Activated gamma-delta T cell (primary cell): ENCODE measurements at places on chromosomes 7 and 10.

DNA sequence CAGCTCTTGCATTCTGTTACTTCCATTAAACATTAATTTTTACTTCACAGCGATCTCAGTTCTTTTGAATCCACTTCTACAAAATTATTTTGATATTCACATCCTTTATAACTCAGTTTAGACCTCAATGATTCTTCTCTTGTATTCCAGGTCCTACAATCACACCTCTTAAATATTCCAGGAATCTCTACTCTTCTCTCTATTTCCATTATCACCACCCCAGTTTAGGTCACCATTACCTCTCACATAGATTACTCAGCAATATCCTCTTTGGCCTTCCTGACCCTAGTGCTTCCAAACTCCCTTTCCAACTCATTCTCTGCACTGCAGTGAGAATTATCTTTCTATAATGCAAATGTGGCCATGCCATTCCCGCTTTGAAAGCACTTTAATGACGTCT lies 27.1 kb upstream of the GPR37 start:
- no peak for DNase-seq

DNA sequence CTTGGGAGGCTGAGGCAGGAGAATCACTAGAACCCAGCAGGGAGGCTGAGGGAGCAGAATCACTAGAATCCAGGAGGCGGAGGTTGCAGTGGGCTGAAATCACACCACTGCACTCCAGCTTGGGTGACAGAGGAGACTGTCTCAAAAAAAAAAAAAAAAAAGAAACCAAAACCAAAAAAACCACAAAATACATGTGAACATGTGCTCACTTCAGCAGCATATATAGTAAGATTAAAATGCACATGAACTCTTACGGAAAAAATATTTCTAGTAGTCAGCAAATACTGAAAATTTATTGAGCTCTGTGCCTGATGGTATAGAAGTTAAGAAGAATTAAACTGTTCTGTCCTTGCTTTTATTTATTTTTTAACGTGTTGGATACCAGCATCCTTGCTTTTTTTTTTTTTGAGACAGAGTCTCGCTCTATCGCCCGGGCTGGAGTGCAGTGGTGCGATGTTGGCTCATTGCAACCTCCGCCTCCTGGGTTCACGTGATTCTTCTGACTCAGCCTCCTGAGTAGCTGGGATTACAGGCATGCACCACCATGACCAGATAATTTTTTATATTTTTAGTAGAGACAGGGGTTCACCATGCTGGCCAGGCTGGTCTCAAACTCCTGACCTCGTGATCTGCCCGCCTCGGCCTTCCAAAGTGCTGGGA lies 9.6 kb upstream of the ZNF487 start:
- DNase-seq, result no peak

DNA sequence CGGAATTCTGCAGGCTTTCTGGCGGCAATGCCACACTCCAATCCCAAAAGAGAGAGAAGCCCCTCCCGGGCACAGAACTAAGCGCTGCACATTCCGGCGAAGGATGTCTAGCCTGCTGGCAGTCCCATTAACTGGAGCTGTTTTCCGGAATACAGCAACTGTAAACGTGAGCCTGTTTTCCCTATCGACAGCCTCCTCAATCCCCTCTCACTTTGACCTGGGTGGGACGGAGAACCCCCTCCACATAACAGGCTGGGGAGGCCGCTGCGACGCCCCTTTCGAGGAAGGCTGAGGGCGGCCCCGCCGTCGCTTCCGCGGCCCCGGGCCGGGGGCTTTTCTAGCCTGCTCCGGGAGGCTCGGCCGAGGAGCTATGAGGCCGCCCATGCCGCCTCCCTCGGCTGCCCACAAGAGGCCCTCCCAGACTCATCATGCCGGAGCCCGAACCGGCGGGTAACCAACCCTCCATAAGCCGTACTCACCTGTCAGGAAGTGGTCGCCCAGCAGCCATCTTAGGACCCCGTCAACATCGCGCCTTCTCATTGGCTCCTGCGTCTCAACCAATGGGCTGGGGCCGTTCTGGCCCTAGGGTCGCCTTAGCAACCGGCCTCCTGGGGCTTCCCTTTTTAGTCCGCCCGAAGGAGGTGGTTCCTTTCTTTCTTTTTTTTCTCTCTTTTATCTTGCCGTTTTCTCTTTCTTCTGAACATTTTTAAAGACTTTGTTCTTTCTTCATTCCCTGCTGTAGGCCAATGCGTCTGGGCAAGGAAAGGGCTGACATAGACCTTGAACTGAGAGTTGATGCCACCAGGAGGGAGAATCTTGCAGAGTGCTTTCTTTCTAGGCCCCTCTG lies at the start of gene FAM204A:
Gene FAM204A (minus strand): TSS at position 534 of the 847 bp plus-strand sequence. CDS start 5,909 bp downstream, outside the sequence.
- DNase-seq, result peak; percentile 74

- DNase-seq, result no peak
Observed at GRCh38 chr10:70804421-70804808, 11.3 kb upstream of the SGPL1 start.

DNA sequence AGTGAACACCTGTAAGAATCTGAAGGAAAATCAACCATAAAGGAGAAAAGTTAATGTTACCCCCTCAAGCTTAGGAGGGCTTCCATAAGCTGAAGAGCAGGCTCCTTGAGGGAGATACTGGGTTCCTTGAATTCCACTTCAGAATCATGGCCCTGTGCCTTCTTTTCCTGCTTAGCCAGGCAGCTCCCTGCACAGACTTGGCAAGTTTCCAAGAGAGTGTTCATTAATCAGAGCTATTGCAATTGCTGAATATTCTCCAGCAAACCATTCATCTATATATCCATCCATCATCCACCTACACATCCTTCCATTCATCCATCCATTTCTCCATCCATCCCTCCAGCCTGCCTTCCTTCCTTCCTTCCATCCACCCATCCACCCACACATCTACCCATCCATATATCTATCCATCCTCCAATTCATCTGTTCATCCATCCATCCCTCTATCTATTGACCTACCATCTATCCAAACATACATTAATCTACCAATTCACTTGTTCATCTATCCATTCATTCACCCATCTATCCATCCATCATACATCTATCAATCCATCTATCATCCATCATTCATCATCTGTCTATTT lies 574.4 kb downstream of the PTPRN2 start:
- no peak for DNase-seq

DNA sequence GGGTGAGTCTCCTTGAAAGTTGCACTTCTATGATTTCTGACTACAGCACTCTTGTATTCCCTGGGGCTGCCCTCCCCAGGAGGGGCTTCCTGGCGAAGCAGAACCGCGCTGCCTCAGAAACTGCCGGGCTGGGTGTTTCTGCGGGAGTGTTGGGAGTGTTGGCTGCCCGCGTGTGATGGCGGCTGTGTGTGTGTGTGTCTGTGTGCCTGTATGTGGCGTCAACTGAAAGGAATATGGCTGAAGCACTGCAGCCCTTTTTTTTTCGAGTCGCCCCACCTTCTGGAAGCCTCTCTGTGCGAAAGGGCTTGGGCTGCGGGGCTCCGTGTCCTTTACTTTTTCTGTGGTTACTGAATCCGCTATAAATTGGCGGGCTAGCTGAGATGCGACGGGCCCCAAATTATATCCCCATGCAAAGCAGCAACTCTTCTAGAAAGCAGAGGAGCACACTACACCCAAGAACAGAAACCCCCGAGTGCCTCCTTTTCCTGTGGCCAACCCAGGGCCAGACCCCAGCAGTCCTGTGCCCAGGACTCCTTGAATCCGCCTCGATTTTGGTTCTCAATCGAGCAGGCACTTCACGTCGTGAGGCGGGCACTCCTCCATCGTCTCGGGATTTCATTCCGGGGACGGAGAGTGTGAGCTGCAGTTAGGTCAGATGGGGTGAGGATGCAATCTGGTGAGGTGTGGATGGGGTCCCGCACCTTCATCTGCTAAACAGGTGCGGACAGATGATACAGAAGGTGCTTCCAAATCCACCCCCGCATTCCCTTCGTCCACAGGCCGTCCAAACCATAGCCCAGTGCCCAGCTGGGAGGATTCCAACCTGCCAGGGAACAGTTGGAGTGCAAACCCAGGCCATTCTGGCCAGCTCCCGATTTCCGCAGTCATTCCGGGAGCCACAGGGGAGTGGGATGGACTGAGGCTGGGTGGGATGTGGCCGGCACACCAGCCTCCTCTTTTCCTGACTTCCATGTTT lies 22.5 kb upstream of the ZNF273 start:
- no peak for DNase-seq

GRCh38 chr10:72097448-72098300 lies 9.3 kb upstream of the SPOCK2 start:
- DNase-seq, result no peak

GRCh38 chr7:143245123-143245522 lies 18.1 kb upstream of the GSTK1 start:
- no peak for DNase-seq

- no peak for DNase-seq
Observed at GRCh38 chr10:71865561-71866041, 14.6 kb upstream of the PSAP start.

DNA sequence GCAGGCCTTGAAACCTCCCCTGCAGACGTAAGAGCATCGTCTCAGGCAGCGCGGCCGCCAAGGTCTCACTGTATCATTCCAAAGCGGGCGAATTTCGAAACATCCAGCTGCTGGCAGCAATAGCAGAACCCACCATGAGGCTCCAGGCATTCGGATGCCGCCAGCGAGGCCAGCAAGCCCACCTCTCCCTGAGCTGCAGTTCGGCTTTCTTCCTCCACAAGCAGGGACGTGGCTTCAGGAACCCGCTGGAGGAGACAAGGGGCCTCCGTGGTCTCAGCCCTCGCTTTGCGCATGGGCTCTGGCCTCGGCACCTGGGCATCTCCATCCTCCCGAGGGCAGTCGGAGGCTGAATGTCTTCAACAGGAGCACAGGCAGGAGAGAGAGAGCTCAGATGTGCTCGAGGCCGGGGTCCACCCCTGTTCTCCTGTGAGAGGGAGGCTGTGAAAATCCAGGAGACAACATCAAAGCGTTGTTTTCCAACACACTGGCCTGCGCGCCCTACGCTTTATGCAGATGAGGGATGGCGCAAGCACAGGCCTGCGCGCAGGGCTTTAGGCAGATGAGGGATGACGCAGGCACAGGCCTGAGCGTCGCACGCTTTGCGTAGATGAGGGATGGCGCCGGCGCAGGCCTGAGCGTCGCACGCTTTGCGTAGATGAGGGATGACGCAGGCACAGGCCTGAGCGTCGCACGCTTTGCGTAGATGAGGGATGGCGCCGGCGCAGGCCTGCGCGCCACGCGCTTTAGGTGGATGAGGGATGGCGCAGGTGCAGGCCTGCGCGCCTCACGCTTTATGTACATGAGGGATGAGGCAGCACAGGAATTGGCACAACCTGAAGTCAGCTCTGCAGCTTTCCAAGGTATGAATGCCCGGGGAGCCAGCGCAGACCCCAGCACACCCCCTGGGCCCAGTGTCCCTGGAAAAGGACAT lies 103.2 kb downstream of the WDR37 start:
- DNase-seq, result no peak

DNA sequence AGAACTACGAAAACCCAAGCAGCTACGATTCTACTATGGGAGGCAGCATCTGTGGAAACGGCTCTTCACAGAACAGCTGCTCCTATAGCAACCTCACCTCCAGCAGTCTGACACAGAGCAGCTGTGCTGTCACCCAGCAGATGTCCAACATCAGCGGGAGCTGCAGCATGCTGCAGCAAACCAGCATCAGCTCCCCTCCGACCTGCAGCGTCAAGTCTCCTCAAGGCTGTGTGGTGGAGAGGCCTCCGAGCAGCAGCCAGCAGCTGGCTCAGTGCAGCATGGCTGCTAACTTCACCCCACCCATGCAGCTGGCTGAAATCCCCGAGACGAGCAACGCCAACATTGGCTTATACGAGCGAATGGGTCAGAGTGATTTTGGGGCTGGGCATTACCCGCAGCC lies 81.6 kb upstream of the SAMD8 start:
- no peak for DNase-seq

DNA sequence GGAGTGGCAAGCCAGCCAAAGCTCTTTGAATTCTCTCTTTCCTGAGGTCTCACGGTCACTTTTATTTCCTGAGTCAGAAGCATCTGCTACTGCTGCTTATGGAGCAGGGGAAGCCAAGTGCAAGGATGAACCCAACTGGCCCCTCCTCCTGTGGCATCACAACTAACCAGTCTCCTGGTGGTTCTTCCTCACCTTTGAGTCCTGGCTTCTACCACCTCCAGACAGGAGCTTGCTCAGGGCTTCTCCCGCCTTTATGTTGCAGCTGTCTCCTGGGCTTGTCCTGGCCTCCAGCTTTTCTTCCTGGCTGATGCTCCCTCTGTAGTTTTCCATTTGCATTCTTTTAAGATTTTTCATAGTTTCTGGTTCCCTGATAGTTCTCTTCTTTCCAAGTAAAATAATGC lies 349.7 kb upstream of the NRP1 start:
- DNase-seq, result no peak

DNA sequence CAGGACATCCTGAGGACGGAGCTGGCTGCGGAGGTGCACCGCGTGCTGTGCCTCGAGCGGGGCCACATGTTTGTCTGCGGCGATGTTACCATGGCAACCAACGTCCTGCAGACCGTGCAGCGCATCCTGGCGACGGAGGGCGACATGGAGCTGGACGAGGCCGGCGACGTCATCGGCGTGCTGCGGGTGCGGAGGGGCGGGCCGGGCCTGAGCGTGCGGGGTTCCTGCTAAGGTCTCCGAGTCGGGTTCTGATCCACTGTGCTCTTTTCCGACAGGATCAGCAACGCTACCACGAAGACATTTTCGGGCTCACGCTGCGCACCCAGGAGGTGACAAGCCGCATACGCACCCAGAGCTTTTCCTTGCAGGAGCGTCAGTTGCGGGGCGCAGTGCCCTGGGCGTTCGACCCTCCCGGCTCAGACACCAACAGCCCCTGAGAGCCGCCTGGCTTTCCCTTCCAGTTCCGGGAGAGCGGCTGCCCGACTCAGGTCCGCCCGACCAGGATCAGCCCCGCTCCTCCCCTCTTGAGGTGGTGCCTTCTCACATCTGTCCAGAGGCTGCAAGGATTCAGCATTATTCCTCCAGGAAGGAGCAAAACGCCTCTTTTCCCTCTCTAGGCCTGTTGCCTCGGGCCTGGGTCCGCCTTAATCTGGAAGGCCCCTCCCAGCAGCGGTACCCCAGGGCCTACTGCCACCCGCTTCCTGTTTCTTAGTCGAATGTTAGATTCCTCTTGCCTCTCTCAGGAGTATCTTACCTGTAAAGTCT lies 10.4 kb downstream of the ATG9B start:
- peak; percentile 89 for DNase-seq

- no peak for DNase-seq
Observed at GRCh38 chr7:22647451-22648257, 79.3 kb upstream of the IL6 start.

- no peak for DNase-seq
Observed at GRCh38 chr10:126564326-126564888, 106.1 kb downstream of the C10orf90 start.

DNA sequence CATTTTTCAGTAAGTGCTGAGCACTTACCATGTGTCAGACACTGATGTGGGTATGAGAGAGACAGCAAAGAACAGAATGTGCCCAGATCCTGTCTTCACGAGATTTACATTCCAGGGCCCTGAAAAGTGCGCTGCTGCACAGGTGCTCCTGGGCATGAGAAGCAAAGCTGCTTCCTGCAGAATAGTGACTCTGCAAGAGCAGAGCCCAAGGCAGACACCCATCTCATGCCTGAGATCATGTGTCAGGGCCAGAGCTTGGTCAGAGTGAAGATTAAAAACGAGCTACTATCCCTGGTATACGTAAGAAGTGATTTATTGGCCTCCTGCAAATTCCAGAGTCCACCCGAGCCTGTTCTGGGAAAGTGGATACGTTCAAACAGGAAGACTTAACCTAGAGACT lies 824.4 kb downstream of the GRID1 start:
- DNase-seq, result no peak

GRCh38 chr10:77844713-77845445 lies 81.7 kb downstream of the DLG5 start:
- DNase-seq, result no peak
